LHCN-M2 (cell line): ENCODE measurements at places on chromosomes 6 and 20. TPM values are rescaled to one million over a fixed set of nuclear protein-coding genes. Genes with fewer than 3 reads are reported as not detected.
A peak's percentile ranks its signal among the peaks of the same experiment; 100 is the strongest.

DNA sequence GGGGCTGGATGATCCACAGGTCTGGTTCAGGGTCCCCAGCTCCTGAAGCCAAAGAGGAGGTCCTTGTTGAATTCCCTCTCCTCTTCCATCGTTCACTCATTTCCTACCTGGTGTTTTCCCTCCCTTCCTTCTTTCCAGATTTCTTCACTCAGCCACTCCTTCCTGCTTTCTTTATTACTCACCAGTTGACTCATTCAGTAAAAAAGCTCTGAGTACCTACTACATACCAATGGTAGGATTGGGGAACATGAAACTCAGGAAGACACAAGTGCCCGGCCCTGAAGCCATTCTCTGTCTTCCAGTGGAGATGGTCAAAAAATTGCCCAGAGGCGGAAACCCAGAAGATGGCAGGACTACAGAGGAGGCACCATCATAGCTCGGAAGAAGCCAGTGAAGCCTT lies 11.9 kb upstream of the NSFL1C start:
- DNase-seq = peak; percentile 67

- DNase-seq = no peak
Observed at GRCh38 chr6:67068781-67069180, 1361.8 kb upstream of the EYS start.

DNA sequence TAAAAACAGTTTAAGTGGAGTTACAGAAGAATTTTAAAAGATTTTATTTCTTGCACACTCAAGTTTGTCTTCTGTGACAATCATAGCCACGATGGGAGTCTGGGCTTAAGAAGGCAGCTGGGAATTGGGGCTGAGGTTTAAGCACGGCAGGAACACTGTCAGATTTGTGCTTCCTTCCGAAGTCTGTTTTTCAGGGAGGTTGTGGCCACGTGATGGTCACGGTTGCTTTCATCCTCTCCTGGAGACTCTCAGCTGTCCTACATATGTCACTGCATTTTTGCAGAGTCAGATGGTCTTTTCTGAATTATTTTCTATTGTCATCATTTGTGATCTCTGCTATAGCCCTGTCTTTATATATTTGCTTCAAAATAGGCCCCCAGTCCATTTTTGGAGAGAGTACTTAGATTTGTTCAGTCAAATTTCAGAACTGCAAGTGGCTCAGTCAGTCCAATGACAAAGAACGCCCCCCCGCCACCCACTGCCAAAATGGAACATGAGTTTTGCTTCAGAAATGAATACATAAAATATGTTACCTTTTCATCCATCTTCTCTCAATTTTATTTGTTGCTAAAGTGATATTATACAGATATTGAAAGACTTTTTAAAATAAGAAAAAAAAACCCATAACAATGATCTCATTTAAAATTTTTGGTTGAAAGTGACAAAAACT lies 111.8 kb upstream of the ZFP64 start:
- DNase-seq = no peak

GRCh38 chr6:128336436-128337095 lies 183.8 kb downstream of the PTPRK start:
- DNase-seq = no peak

DNA sequence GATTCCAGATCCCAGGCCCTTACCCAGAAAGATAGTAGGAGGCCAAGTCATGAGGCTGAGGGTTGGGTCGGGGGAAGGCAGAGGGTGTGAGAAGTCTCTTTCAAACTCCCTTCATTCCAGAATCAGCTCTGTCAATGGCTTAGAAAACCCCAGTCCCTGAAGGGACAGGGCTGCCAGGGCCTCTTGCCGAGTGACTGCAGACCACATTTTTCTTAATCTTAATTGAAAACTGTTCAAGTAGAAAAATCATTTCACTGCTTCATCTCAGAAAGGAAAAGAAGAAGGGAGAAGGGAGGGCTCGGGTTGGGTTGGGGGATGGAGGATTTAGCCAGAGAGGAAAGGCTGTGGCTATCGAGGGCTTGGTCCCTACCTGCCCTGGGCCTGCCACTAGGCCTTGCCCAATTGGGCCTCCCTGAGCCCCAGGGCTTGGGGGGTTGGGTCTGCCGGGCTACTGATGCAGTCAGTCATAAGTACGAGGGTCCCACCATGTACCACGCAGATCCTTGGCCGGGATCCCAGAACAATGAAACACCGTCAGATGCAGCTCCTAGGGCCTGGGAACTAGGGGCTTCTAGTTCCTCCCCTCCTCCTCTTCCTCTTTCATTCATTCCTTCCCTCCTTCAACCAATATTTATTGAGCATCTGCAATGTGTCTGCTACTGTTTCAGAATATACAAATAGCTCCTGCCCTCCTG lies 44.0 kb upstream of the CTNNBL1 start:
- DNase-seq = no peak

GRCh38 chr6:91141346-91141745 lies 554.5 kb upstream of the MAP3K7 start:
- no peak for DNase-seq

GRCh38 chr6:85050149-85050548 lies 285.8 kb upstream of the TBX18 start:
- DNase-seq = no peak

DNA sequence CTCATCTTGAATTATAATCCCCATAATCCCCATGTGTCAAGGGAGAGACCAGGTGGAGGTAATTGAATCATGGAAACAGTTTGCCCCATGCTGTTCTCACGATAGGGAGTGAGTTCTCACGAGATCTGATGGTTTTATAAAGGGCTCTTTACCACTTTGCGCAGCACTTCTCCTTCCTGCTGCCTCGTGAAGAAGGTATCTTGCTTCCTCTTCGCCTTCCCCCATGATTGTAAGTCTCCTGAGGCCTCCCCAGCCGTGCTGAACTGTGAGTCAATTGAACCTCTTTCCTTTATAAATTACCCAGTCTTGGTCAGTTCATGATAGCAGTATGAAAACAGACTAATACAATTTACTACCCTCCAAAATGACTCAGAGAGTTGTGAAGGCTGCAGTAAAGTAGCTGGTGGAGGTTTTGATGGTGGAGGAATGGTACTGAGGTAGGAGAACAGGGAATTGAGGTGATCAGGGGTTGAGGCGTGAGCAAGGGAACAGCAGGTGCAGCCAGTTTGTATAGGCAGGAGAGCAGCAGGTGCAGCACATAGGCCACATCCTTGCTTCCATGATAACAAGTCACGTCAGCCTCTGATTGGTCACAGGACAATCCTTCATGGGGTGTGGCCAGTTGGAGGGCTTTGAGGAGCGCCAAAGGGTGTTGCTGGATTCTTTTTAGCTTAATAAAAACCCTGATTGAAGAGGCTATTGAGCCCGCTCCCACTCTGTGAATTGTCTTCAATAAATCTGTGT lies 150.0 kb downstream of the CDC5L start:
- no peak for DNase-seq

DNA sequence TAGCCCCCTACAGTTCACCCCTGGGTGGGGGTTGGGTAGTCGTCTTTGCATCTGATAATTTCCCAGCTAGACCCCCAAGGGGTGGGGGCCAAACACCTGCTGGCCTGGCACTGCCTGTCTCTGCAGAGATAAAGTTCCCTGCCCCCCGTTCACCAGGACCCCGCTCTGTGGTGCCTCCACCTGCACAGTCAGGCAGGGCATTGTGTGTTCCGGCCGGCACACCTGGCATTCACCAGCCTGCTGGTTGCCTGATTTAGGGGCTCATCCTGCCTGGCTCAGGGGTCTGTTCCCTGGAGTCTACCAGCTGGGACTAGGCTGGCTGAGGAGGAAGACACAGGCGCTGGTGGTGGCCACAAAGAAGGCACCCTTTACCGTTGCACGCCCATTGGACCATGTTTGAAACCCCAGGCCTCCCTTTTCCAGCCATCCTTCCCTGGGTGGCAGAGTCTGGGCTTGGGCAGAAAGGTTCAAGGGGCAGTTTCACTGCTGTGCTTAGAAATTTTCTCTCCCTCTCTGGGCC lies 30.8 kb upstream of the SCRT2 start:
- no peak for DNase-seq

DNA sequence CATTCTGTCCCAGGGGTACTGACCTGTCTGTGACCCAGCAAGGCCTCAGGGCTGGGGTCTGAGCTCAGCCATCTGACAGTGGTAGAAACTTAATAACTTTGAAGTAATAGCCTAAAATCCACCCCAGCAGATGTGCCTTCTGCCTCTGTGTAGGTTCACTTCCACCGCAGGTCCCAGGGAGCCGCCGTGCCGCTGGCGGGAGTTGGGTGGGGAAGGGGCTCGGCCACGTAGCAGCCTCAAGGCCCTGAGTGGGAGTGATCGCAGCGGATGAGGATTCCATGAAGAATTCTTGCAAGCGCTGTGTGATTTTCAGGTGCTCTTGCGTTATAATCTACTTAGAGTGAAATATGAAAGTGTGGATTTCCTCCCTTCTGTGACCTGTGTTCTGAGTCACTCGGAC lies 163.7 kb downstream of the DTNBP1 start:
- DNase-seq = no peak

GRCh38 chr6:111417946-111418345 lies 65.1 kb downstream of the REV3L start:
- peak; percentile 23 for DNase-seq

DNA sequence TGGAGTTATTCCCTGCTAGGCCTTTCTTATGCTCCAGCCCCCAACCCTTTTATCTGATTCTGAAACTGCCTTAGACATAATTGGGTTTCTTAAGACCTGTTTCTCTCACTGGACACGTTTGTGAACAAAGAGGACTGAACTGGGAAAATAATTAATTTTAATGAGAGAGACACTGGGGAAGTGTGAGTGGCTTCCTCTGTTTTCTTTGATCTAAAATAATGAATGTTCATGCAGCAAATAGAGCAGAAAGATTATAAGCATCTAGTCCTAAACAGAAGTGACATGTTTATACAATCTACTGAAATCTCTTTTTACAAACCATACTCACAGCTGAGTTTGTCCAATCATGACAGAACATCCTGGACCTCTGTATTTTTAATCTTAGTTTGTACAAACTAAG lies 157.6 kb downstream of the SH3BGRL2 start:
- DNase-seq = no peak

- peak; percentile 38 for DNase-seq
Observed at GRCh38 chr6:4017834-4018170, 61.1 kb downstream of the FAM217A start.

GRCh38 chr6:129670634-129671033 lies 39.3 kb downstream of the ARHGAP18 start:
- DNase-seq = no peak

Gene HLA-DMB
- 0.38 TPM in 1 of 2 replicates, not detected in the other for total RNA-seq

Gene SOX18
- not detected in 2 replicates for total RNA-seq

Gene MUC22
- not detected in 2 replicates for total RNA-seq

Gene SLC35D3
- not detected in 2 replicates for total RNA-seq
